ENCODE measurements at places on chromosomes 3 and 15.

- no peak for DNase-seq
Measured at GRCh38 chr3:71092665-71093064, 490.9 kb downstream of the FOXP1 start.

DNA sequence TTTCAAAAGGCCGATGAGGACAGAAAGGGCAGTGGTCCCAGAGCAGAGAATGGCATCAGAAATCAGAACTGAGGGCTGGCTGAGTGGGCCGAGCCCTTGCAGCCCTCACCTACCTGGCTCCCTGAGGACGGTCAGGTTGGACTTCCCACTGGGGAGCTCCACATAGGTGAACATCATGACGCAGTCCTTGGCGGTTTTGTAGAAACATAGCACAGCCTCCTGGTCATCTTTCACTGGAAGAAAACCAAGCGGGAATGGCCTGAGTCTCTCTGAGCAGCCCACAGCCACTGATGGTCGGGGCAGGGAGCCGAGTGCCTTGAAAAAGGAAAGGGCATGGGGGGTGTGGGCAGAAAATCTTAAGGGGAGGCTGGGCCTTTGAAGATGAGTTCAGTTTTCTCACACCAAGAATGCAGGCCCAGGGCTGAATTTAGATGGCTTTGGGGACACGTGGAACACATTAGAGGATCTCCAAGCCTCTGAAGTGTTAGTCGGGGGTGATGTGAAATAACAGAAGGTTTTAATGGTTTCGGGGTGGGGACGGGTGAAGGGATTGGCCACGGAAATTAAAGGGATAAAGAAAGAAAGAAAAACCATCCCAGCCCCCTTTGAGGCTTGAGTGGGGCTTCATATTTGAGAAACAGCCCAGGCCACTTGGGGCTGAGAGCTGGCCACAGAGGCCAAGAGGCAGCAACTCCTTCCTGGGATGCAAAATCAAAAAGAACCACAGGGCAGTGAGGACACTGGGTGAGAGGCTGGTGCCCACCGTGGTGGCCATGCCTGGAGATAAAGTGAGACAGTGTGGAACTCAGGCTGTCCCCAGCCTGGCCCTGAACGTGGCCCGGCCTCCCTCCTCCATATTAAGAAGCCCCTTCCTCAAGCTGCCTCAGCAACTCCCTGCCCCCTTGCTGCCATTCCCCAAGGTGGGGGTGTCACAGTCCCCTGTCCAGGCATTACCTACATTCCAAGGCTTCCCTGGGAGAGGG is 36.2 kb downstream of the UMPS start:
- no peak for DNase-seq

DNA sequence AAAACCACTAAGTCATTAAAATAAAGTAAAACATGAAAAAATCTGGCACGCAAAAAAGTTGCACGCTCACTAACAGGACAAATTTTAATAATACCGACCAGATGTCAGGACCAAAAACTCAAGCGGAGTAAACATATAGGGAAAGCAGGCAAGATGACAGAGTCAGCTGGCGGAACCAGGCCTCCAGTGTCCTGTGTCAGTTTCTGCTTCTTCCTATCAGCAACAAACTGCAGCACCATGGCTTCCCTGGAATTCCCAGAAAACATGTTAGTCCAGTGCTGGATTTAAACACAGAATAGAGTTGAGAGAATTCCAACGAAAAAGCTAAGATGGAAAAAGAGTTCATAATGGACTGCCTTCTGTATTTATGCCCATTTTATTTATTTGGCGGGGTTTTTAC is 169.1 kb upstream of the ARHGEF26 start:
- DNase-seq: no peak

- no peak for DNase-seq
Measured at GRCh38 chr15:98230975-98231374, 270.5 kb downstream of the ARRDC4 start.

- DNase-seq: peak; percentile 41
Measured at GRCh38 chr3:128845119-128845777, 34.2 kb upstream of the ACAD9 start.

DNA sequence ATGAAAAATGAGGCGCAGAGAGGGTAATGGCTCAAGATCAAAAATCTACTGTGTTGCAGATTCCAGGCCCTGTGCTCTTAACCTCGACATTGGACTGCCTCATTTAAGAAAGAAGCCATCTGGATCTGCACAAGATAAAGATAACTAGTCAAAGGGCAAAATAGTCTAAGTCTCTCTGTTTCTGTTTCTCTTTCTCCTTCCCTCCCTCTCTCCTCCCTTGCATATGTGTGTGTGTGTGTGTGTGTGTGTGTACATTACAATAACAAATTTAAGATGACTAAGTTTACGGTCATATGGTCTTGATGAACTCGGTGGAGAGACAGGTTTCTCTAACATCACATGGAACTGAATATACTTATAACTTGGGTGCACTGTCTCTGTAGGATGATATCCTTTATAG is 69.2 kb downstream of the MEIS2 start:
- DNase-seq: no peak

DNA sequence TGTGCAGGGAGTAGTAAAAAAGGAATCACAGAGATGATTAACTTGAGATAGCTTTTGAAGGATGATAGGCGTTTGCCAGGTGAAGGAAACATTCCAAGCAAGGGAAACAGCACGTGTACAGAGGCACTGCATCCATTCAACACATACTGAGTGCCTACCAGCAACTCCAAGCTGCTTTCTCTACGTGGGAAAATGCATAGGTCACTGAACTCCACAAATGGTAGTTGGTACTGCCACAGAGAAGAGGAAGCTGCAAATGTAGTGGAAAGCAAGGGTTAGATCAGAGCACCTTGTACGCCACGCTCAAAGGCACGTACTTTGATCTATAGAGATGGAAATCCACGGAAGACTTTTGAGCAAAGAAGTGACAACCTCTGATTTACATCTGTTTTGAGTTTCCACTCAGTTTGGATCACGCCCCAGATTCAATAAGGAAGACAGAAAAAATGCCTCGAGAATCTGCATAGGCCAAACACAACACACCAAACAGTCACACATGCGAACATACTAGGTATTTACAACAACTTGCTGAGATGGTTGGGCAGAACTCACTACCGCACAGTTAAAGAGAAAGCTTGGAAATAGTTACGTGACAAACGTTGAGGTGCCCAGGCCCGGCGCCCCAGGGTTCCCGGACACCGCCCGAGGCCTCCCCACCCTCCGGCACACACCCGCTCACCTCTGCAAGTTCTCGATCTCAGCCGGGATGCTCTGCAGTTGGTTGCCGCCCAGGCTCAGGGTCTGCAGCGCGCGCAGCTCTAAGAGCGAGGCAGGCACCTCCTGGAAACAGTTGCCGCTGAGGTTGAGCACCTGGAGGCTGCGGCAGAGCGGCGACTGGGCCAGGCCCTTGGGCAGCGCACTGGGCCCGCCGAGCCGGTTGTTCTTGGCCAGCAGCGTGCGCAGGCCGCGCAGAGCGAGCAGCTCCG is 826 bp downstream of the LRRC58 start:
- peak; percentile 8 for DNase-seq

DNA sequence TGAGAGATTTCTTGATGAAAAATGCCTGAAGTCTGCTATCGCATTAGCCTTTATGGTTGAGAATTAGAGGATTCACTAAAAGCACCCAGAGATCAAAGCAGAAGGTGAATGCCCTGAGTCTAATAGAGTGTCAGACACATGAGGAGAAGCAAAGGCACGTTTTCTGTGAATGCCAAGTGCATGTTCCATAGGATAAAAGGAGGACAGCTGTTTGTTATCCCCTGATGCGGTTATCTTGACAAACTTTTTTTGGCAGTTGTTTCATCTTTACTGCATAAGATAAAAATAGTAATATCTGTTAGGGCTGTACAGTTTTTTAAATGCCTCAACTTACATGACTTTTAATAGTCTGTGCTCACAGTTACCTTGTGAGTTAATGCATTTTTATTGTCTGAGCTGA is 65.3 kb upstream of the CD96 start:
- no peak for DNase-seq

GRCh38 chr3:71521940-71522876 is 61.3 kb downstream of the FOXP1 start:
- peak; percentile 60 for DNase-seq

- DNase-seq: no peak
Measured at GRCh38 chr3:14414846-14415464, 12.5 kb downstream of the SLC6A6 start.

GRCh38 chr3:55124371-55124770 is 196.5 kb upstream of the LRTM1 start:
- DNase-seq: no peak

- no peak for DNase-seq
Measured at GRCh38 chr15:72047020-72047419, 70.9 kb downstream of the MYO9A start.

DNA sequence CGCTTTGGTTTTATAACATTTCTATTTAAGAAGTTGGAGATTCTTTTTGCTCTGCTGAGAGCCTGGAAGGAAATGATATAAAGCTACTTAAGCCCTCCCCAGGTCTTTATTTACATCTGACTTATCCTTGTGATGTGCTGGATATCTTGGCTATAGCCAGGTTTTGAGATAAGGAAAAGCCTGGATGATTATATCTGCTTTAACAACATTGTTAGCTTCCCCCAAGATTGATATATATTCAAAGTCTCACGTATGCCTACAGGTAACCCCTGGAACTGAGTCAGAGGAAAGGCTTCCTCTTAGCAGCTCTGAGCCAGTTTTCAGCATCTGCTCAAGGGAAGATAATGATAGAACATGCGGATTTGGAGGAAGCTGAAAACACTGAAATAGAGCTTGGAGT is 61.5 kb upstream of the CRBN start:
- no peak for DNase-seq

DNA sequence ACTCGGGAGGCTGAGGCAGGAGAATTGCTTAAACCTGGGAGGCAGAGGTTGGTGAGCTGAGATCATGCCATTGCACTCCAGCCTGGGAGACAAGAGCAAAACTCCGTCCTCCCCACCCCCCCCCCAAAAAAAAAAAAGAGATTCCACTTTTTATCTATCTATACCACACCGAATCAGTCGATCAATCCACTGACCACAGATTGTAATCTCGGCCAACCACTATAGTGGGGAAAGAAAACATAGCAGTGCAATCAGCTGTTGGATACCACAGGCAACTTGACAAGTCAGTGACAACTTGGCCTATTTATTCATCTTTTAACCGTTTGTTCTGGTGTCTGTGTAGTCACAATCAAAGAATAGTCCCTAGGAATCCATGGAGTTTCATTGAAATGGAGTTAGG is 299.2 kb downstream of the FHIT start:
- DNase-seq: no peak

DNA sequence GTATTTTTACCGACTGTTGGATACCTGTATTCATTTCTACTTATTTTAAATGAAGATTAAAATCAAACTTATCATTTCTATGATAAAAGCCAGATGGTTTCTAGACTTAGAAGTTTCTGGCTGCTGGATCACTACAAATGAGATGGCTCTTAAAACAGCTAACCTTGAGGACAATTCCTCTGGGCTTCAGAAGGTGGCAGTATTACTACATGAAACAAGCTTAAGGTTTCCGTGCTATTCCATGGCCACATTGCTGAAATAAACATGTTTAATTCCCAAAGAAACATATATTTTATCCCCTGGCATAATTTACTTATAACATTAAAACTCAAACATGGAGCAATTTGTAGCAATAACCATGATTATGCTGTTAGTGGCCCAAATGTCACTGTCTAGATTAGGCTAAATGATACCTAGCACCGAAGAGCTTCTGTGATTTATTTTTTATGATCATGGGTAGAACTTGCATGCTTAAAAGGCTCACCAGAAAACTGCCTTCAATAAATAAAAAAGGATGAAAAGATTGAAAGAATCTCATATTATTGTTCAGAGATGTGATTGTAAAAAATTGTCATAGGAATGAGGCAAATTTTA is 204.0 kb upstream of the NANOGP8 start:
- DNase-seq: peak; percentile 79

GRCh38 chr3:26522919-26523318 is 99.7 kb upstream of the LRRC3B start:
- DNase-seq: no peak

DNA sequence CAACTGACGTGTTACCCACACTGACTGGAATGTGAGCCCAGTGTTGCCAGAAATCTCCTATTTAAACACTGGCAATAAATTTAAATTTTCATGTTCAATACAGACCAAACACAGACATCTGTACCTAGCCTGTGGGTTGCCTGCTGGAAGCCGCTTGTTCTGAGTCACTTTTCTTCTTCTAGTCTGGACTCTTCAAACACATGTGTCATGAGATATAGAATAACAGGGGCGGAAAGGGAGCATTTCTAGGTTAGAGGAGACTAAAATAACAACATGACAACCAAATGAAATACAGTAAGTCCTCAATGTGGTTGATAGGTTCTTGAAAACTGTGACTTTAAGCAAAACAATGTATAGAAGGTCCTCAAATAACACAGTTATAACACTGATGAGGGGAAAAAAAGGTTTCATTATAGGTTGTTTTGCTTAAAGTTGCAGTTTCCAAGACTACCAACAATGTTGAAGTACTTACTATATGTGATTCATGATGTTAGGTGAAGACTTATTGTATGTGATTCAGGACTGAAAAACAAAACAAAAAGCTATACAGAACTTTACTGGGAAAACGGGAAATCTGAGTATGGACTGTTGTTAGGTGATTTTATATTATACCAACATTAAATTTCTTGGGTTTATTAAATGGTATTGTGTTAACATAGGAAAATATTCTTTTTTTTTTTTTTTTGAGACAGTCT is 63.1 kb downstream of the PRKAR2A start:
- no peak for DNase-seq

DNA sequence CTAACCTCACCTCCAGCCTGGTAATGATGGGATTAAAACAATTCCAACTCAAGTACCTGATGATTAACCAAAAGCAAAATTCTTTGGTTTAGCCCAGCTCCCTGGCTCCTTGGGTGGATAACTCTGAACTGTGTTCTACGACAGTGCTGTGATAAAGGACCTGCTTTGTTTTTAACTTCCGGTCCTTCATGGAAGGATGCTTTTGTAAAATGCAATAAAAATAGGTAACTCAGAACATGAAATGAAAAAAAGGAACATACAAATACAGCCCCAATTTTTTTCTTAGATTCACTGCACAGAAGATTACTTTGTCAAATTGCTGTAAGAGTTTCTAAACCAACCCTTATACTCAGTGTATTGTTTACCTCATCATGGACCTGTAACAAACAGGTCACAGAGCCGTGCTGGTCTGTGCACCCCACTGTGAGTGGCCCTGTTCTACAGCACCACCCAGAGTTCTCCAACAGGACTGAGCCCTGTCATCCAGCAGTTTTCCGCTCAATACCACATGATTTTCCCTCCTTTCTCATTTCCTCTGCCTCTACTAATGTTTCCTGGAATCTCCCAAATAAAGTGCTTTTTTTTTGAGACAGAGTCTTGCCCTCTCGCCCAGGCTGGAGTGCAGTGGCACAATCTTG is 4.9 kb upstream of the PCYT1A start:
- DNase-seq: no peak

DNA sequence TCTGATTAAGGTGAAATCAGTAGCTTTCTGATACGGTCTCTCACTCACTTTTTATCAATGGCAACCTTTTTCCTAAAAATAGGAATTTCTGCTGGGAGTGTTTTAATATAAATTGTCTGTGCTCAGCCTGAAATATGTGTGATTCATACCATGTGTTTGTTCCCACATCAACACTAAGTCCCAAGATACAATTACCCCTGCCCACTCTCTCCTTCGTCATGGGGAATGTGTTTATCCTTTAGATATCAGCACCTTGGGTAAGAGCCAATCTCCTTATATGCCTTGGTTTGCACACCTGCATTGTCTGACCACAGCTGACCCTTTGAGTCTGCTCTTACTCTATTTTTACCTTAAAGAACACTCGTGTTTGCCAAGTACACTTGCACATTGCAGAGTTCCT is 356.4 kb downstream of the LPP start:
- peak; percentile 88 for DNase-seq

Data from lung microvascular endothelial cell (primary cell).